ENCODE measurements at places on chromosomes 2 and 18. TPM values are rescaled to one million over a fixed set of nuclear protein-coding genes. Genes with fewer than 3 reads are reported as not detected.

The M1AP gene
- total RNA-seq, result not detected

The CDH19 gene
- total RNA-seq, result 8.9 TPM

The COLEC12 gene
- 21.3 TPM for total RNA-seq

DNA sequence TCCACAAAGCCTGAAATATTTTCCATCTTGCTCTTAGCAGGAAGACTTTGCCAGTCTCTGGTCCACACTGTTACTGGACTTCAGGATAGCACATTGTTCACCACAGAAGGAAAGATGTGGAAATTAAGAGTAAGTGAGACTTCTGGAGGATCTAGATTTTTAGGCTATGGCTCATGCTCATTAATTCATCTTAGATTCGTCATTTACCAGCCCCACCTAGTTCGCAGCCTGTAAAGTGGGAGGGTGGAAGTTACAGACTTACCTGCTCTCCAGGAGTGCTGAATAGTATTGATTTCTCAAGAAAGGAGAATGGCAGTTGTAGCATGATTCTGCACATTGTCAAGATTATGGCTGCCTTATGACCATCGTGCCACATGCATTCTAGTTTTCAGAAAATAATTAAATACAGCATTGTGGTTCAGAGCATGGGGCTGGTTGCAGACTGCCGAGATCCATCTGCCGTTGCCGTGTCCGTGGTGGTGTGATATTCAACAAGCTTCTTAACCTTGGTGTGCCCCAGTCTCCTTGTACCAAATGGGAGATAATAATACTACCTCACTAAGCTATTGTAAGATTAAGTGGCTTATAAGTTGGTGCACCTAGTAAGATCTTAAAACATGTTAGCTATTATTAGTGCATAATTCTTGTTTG lies 56.8 kb downstream of the RNF144A start:
- DNase-seq, result no peak

DNA sequence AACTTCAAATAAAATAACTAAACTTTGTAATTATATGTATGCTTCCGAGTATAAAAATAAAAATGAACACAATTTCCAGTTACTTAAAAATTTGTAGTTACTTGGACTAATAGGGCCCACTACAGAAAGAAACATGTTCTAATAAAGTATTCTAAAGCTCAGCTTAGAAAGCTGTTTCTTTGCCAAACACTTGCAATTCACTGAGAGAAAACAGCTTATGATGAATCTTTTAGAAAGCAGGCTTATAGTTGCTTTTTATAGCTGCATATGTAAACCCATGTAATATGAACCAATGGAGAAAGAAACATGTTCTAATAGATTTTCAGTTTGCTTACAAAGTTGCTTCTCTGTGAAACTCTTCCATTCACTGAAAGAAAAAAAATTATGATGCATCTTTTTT lies 766.0 kb downstream of the LRP1B start:
- no peak for DNase-seq

GRCh38 chr2:143649226-143649740 lies 520.1 kb downstream of the ARHGAP15 start:
- DNase-seq, result no peak

DNA sequence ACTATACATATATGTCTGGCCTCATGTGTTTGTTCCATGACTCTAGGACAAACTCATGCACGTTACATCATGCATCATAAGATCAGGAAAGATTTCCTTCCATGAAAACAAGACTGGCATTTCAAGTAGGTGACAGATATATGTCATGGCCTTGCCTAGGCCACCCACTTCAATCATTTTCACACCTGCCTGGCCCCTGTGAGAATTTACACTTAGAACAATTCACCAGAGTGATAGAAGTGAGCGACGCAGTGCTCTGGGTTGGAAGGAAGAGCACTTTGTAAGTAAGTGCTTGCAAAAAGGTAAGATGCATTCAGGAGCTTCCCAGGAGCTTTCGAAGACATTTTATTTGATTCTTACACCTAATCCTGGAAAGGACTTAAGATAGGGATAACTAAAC lies 39.5 kb downstream of the TMEM163 start:
- DNase-seq, result no peak

GRCh38 chr2:44582363-44583008 lies 220.7 kb downstream of the CAMKMT start:
- no peak for DNase-seq

GRCh38 chr2:206083602-206084438 lies 2.2 kb downstream of the INO80D start:
- no peak for DNase-seq

DNA sequence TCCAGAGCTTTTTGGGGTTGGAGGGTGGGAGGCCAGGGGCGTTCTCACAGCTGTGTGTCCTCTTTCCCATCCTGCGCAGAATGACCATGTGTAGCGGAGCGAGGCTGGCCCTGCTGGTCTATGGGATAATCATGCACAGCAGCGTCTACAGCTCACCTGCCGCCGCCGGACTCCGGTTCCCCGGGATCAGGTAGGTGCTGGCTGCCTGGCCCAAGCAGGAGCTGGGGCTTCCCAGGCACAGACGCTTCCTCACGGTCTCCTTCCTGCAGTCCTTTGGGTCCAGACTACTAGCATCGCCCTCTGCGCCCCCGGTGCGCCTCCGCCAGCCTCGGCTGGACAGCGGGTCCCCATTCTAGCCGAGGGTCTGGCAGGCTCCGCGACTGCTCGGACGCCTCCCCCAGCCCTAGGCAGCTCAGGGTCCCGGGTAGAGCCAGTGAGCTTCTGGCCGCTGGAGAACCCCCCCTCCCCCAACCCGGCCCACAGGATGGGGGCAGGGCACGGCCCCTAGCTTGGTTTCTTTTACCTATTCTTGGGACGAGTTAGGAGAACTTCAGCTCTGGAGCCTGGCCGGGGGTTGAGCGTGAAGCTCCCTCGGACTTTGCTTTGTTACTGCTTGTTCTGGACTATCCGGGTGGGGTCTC lies 756 bp downstream of the ADCYAP1 start:
- no peak for DNase-seq

- DNase-seq, result no peak
These were observed 958.9 kb downstream of the DCDC2C start for GRCh38 chr2:4662161-4662779.

GRCh38 chr2:155372969-155373368 lies 674.5 kb downstream of the KCNJ3 start:
- DNase-seq, result no peak

- peak; percentile 38 for DNase-seq
These were observed 15.7 kb downstream of the ZFP36L2 start for GRCh38 chr2:43210467-43211303.

DNA sequence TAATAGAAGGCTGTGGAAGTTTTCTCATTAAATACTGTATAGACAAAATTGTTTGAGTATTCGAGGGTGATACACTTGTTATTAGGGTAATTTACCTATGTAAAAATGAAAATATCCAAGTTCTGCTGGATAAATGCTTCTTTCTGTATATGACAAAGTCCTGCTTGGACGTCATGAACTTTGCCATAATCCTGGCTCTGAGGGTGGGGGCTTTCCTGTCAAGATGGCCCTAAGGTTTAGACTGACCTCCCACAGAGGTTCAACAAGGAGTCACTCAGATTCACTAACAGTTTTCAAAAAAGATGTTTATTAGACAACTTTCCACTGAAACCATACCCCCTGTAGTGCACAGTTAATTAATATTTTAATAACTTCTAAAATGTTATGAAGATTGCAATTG lies 52.5 kb upstream of the NABP1 start:
- no peak for DNase-seq

DNA sequence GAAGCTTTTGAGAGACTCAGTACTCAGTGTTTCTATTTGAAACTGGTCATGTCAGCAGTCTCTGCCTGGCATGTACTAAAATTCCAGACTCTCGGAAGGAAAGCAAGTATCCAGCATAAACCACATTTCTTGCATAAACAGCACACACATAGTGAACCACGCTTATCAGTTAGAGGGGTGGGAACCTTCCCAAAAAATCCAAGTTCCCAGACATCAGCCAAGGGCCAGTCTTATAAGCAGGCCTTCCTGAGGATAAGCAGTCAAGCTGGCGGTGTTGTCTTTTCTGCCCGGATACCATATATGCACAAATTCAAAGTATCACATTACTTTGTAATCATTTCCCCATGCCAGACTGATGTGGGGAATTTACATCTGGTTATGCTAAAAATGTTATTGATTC lies 73.6 kb downstream of the ST6GAL2 start:
- DNase-seq, result peak; percentile 28

GRCh38 chr18:28541276-28541930 lies 364.5 kb upstream of the CDH2 start:
- no peak for DNase-seq
